ENCODE measurements at places on chromosomes 4 and X.

DNA sequence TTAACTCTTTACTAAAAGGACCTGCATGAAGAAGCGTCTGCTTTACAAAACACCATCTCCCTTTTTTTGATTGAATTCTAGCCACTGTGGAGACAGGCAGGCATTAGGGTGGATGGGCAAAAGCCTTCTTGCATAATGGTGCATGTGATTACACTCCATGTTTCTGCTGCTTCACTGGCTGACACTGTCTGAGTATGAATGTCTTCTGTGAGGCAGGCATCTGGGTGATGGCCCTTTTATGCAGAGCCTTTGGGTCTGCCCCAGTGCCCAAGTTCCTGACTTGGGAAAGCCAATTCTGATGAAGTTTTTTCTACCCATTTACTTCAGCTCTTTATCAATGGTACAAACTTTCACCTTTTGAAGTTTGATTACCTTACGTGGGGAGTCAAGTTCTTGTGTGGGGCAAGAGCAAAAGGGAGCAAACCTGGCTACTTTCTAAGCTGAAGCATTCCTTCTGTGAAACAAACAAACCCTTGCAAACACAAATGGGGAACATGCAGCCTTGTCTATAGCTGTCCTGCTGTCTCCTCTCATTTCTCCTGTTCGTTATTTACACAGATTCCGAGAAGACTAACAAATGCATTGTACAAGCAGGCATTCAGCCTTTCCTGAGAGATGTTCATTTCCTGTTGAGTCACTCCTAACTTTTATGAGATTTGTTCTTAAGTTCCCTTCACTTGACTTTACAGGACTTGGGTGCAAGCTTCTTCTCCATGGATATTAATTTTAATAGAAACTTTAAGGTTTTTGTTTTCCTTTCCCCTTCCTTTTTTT is 301.9 kb downstream of the TLL1 start:
- DNase-seq = no peak

DNA sequence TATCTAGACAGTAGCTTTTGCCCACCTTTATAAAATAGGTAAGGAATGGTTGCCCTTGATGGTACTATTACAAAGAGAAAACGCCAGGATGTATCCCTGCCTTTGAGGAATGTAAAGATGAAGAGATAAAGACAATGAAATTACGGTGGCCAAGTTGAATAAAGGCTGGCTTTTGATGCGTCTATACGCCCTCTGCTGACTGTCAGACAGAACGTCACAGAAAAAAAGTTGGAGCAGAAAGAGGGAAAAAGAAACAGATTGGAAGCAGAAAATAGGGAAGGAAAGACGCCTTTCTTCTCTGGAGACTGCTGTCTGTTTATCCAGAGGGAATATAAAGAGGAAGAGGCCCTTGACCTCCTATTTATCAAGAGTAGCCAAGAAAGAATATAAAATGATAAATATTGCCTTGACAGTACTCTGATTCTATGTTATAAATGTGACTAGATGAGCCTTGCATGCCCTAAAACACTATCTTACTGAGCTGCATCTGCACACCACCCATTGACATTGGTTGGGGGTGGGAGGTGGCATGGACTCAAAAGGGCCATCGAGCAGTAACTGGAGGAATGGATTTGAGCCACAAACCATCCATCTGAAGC is 30.6 kb downstream of the PCDH19 start:
- no peak for DNase-seq

GRCh38 chr4:79882806-79883205 is 190.2 kb downstream of the ANTXR2 start:
- no peak for DNase-seq

DNA sequence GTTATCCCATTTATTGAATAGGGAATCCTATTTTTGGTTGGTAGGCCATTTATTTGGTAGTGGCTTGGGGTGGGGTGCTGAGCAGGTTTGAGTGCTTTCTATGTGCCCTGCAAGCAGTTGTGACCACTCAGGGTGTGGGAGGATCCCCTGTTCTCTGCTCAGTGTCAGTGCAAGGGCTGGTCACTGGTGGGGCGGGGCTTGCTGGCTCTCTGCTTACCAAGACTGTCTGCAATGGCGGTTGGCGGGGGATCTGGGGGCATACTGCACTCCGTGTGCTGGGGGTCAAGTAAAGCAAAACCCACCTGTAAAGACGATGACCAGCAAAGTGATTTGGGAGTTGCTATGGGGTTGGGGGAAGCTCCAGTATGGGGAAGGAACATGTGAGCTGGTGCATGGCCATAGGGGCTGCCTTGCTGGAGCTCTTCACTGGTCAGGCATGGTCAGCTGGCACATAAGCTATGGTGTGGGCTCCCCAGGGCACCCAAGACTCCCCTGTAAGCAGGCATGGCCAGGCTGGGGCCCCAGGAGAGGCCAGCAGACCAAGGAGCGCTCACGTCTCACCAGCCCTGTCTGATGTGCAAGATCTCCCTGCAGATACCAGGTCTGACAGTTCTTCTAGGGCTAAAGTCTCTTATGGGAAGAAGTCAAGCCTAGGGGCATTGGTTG is 83.0 kb upstream of the GRXCR1 start:
- DNase-seq = no peak

- DNase-seq = no peak
Measured at GRCh38 chrX:47797084-47797483, 39.6 kb upstream of the ZNF81 start.

GRCh38 chr4:53781629-53782457 is 190.6 kb upstream of the LNX1 start:
- DNase-seq = no peak

DNA sequence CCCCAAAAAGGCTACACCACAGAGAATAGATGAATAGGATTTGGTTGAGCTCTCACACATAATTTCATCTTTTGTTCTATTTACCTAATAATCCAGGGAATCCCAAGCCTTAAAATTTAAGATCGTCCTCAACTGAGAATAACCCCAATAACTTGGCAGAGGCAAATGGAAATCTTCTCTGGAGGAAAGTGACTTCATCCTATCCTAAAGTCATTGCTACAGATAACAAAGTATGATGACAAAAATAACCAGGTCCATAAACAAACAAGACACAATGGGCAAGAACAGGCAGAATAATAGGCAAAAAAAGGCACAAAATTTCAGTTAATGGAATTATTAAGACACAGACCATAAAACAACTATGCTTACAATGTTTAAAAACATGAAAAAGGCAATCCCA is 177.3 kb upstream of the STK26 start:
- no peak for DNase-seq

- no peak for DNase-seq
Measured at GRCh38 chr4:13601048-13601447, 26.5 kb downstream of the BOD1L1 start.

GRCh38 chr4:23981328-23981727 is 91.5 kb upstream of the PPARGC1A start:
- no peak for DNase-seq
